ENCODE measurements at places on chromosomes 2 and 18.

- no peak for DNase-seq
These were observed 96.8 kb downstream of the SNTG2 start for GRCh38 chr2:1047485-1047884.

DNA sequence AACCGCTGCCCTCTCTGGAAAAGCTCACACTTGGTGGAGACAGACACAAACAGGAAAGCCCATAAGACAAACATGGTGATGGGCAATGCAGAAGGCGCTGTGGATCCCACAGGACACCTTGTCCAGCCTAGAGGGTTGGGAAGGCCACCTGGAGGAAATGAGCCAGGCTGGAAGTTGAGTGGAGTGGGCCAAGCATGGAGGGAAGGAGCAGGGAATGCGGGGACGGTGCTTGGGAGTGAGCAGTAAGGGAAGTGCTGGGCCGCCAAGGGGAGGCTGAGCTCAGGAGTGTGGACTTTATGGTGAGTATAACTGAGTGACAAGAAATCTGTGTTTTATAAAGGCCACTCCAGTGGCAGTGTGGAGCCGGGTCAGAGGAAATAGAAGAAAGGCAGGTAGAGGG is 2.8 kb upstream of the GRHL1 start:
- no peak for DNase-seq

DNA sequence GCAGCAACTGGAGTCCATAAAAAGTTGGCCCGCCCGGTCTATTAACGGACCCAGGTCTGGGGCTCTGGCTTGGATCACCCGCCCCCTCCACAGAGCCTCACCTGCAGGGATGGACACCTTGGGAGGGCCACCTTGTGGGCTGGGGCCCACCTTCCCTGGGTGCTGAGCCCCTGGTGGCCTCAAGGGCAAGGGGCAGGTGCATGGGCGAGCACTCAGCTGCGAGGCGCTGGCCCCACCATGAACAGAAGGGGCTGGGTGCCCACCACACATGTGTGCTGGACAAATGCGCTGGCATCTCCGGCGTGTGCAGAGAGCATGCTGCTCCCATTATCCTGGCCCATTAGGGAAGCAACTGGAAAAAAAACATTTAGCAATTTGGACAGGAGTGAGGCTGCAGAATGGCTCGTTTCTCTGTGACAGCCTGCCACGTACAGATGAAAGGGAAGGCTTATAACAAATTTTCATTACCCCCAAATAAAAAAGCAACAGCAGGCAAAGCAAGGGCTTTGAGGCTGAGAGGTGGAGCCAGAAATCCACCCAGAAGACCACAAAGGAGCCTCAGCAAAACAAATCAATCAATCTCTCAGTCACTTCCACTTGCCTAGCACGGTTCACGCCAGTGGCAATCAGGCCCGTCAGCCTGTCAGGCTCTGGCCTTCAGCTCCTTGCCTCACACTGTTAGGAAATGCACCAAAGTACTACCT is 253.1 kb upstream of the ZNF521 start:
- DNase-seq: no peak

GRCh38 chr18:35592298-35592697 is 10.8 kb downstream of the GALNT1 start:
- DNase-seq: no peak

DNA sequence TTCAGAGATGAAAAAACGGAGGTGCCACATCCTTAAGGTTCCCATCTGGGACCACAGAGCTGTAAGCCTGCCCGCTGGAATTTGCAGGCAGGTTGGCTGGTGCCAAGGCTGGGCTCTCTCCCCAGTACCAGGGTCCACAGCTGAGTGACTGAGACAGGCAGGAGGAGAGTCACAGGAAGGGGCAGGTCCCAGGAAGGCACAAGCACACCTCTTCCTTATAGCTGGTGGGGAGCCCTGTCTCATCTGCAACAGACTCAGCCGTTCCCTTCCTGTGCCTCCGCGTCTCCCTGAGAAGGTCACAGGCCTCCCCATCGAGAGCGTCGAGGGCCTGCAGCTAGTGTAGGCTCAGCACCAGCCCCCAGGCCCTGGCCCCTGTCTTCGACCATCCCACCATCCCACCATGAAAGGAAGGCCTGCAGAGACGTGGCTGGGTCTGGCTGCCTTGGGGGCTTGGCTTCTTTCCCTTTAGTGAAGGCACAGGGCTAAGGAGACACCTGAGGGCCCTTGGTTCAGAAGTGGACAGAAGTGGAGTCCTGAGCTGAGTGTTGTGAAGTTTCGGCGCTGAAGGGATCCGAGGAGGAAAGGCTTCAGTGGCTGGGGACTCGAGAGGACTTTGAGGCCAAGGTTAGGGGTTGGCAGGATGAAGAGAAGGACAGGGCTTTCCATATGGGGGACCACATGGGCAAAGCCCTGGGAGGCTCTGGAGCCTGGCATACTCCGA is 26.8 kb downstream of the GLI2 start:
- DNase-seq: no peak

GRCh38 chr2:31785876-31786275 is 205.1 kb upstream of the SRD5A2 start:
- DNase-seq: no peak

DNA sequence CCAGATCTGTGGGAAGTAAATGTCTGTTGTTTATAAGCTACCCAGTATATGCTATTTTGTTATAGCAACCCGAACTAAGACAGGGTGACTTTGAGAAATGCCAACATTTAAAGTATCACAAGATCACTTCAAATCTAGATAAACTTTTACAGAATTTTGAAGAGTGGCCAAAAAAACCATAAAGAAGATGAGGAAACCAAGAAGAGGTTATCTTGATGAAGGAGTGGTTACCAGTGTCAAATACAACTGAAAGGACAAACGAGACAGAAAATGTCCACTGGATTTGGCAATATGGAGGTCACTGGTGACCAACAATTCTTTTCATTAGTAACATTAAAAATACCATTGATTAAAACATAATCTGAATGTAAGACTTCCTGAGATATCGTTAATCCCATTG is 235.7 kb downstream of the DYM start:
- DNase-seq: no peak

GRCh38 chr2:215929602-215930335 is 83.6 kb downstream of the MREG start:
- no peak for DNase-seq

GRCh38 chr18:24272229-24272525 is 125.4 kb downstream of the OSBPL1A start:
- no peak for DNase-seq

DNA sequence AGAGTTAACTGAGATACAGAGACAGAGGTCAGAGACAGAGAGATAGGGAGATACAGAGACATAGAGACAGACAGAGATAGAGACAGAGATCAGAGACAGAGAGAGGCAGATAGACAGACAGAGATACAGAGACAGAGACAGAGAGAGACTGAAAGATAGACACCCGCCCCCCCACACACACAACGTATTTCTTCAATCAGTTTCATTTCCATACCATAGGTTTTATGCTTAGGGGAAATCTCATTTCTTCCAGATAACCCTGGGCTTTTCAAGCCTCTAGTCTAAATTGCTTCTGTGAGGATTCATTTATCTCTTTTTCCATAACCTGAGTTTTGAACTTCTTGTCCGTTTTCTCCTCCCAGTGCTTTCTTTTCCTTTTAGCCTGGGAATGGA is 94.6 kb downstream of the CD8B2 start:
- no peak for DNase-seq

DNA sequence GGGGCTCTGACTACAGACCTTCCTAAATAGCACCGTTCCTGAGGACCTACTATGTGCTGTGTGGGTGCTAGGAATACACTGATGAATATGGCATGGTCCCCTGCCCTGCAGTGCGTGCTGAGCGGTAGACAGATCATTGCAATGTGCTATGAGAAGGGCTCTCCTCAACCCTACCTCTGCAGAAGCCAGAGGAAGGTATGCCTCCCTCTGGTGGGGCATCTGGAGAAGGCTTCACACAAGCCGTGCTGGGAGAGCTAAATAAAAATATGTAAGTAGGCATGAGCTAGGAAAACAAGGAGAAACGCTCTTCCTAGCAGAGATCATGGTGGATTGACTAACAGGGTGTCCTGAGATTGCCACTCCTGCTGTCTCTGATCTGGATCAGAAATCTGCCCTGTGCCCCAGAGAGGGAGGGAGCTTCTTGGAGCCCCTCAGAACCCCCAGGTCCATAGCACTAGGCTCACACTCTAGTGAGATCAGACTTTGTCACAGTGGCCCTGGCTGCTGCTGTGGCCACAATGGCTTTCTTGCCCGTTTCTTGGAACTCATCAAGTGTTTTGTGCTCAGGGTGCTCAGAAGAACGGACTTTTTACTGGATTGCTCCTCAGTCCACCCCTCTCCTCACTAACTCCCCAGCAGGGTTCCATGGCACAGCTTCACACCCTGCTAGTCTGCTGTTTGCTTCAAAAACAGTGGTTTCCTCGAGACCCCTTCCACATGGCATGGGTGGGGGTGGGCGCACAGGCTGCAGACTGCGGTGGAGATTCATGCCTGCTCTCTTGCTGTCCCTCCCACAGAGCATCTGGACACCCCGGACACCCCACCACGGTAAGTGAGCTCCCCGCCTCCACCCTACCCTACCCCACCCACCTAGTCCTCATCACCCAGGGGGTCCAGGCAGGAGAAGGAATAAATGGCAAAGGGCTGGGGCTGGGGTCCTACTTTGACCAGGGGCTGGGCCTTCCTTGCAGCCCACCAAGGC is 14.2 kb downstream of the SIGLEC15 start:
- DNase-seq: peak; percentile 3

DNA sequence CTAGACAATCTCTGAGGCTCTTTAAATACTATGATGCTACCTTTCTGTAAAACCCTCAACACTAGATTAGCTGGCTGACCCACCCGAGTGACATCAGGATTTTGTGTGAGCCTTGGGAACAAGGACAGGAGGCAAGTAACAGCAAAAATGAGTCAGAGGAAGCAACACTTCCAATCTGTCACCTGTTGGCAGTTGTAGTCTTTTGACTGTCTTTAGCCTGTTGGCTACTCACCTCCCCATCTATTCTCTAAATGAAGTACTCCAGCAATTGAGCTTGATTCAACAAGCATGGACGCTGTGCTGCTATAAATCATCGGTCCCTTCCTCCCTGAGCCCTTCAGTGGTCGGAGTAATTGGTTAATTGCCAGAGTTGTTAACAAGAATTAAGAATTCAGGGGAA is 898.7 kb downstream of the BCL11A start:
- DNase-seq: no peak

GRCh38 chr2:24449344-24449743 is 41.7 kb upstream of the NCOA1 start:
- DNase-seq: no peak

GRCh38 chr2:69734035-69734611 is 7.8 kb upstream of the ANXA4 start:
- no peak for DNase-seq

DNA sequence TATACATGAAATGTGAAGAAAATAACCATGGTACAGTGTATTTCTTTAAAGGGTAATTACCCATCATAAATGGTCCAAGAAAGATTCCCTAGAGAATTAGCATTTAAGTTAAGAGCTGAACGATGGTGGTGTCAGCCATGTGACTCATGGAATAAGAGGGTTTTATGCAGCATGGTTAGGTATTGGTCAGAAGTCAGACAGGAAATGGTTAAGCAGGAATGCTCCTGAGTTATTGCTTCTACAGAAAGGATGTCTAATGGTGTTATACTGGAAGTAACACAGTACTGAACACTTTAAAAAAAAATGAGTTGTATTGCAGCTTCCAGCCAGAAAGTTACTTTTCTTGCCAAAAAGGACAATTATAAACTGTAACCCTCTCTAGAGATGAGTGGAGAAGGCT is 72.7 kb upstream of the UBE2E3 start:
- no peak for DNase-seq

DNA sequence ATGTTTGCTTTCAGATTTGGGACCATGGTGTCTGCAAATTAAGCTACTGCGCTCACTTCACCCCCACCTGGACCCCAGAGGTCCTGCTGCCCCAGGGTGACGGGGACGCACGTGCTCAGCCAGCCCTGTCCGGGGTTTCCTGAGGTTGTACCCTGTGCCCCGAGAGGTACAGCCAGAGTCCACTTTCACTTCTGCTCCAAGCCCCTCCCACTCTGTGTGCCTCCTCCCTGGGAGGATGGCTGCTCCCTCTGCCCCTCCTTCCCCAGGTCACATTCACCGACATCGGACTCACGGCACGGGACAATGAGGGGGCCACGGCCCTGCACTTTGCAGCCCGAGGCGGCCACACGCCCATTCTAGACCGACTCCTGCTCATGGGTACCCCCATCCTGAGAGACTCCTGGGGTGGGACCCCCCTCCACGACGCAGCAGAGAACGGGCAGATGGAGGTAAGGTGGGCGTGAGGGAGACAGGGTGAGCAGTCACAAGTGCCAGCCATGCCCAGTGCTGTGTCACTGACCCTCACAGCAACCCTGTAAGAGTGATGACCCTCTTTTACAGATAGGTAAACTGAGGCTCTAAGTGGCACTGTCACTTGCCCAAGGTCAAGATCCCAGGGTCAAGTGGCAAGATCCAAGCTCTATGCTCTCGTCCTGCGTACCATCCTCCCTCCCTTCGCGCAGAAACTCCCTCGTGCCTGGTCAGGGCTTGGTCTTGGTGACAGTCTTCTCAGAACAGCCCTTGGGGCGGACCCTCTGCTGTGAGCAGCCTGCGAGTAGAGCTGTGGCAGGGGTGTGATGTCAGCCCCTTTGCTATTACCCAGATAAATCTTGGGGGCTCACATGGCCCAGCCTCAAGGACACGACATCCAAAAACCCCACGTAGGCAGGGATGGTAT is 7.6 kb downstream of the ESPNL start:
- no peak for DNase-seq

- no peak for DNase-seq
These were observed 83.5 kb downstream of the COBLL1 start for GRCh38 chr2:164757934-164758695.

DNA sequence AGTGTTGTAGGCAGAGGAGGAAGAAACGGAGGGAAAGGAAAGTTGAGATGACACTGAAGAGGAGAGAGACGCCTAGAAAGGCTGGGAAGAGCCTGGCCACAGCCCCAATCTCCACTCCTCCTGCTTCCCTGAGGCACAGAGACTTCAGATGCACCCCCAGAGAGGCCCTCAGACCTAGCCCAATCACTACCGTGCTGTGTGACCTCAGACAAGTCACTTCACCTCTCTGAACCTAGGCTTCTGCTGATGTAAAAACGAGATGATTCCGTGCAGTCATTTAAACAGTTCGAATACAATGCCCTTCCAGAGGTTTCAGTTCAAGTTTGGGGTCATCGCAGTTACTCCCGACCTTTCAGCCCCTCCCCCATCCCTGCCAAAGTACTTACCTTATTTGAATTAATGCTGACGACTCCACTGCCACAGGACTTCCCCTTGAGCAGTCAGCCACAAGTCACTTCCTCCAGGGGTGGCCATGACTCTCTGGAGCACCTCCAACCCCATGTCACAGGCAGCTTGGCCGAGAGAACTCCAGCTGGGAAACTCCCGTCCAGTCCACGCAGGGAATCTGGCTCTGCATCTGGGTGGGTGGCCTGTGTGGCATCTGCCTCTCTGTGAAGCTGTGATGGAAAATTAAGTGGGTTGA is 105.2 kb upstream of the ID2 start:
- no peak for DNase-seq

DNA sequence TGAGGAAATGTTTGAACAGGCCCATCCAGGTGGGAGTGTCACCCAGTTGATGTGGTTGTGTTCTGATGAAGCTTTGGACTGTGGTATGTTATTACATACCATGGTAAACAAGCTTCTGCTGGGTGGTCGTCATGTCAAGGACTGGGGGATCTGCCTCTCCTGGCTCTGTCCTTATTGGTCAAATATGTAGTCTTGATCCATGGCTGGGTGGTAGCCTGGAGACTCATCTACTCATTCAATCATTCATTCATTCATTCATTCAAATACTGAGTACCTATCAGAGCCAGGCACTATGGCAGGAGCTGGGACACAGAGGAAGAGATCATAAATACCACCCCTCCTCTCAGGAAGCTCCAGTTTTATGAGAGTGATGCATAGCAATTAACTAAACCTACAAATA is 60.8 kb downstream of the TACR1 start:
- no peak for DNase-seq
